Activated CD4-positive, alpha-beta T cell treated with anti-CD3 and anti-CD28 coated beads for 48 hours (primary cell): ENCODE measurements at places on chromosomes 3 and 15.

DNA sequence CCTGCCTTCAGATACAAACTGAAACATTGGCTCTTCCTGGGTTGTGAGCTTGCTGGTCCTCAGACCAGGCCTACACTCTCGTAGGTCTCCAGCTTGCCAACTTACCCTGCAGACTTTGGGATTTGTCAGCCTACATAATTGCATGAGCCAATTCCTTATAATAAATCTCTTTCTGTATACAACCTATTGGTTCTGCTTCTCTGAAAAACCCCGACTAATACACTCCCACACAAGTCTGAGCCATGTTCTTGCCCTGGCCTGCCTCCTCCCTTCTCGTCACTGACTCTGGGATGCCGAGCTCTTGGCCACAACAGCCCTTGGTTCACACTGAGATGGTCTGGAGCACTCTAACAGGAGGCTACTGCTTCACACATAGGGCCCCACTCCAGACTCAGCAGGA lies 9.5 kb downstream of the CYP19A1 start:
- DNase-seq, result no peak

DNA sequence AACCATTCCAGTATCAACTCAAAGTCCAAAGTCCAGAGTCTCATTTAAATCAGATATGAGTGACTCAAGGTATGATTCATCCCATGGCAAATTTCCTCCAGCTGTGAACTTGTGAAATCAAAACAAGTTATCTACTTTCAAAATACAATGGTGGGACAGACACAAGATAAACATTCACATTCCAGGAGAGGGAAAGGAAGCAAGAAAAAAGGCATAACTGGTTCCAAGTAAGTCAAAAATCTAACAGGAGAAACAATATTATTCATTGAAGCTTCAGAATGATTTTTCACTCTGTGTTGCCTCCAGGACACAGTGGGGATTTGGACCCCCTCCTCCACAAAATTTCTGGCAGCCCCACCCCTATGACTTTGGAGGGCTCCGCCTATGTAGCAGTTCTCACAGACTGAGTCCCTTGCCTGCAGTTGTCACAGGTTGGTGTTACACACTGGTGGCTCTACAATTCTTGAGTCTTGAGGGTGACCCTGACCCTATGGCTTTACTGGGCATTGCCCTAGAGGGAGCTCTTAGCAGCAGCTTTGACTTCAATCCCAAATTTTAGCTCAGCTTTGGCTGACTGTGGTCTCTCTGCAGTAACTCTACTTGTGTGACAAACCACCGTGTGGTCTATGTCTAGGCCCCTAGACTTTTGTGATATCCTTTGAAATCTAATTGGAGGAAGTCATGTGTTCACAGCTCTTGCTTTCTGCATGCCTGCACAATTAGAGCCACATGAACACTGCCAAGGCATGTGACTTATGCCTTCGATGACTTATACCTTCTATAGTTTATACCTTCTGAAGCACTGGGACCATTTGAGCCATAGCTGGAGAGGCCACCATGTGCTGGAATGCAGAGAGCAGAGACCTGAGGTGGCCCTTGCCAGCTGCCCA lies 644.2 kb downstream of the GRM7 start:
- DNase-seq, result no peak

DNA sequence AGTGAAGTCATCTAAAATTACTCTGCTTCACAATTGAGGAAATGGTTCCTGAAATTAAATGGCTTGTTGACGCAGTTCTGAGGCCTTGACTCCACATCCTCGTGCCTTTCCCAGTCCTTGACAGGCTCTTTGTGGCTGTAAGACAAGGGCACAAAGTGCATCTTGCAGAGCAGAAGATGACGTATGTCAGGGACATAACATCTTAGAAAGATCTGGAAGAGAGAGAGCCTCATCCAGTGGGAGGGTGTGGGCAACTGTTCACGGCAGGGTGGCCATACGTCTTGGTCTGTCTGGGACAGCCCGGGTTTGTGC lies 91.0 kb downstream of the CHRNA7 start:
- DNase-seq, result no peak

GRCh38 chr3:147420353-147421183 lies 11.4 kb downstream of the ZIC1 start:
- DNase-seq, result no peak

DNA sequence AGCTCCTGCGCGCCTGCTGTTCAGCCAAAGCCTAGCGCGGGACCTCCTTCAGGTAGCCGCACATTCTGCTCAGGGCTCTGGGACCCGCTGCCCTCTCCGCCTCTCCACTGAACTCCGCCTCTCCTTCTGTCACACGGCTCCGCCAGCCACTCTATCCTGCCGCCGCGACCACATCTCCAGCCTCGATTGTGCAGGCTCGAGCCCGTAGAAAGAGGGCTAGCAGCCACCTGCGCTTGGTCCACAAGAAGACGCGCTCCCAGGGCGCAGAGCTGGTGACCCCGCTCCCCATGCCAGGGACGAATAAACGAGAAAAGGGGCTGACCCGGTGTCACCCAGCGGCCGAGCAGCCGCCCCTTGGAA lies 1.1 kb upstream of the VIPR1 start:
- DNase-seq, result peak; percentile 32

DNA sequence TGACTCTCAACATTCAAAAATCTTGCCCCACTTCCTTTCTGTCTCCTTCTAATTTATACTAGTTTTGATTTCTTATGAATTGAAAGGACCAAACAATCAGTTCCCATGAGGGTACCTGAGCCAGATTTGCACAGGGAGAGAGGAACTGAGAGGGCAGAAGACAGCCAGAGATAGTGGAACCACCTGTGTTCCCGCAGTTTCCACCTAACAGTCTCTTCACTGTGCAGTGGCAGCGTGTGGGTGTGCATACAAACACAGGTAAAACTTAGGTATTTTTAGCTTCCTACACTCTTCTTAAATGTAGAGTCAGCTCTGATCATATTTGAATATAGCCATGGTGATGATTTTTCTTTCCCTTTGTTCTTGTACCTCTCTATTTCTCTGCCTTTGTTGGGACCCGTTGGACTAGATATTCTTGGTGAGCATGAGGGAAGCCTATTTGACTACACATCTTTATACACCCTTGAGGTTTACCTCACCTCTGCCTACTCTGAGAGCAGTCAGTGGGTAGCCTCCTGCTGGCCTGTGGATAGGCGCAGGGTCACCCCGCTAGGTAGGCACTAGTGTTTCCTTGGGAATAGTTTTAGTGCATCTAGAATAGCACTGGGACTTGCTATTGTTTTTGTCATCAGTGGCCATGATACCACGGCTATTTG lies 58.8 kb downstream of the MAP3K13 start:
- DNase-seq, result no peak

GRCh38 chr3:113533534-113533892 lies 1.2 kb downstream of the SIDT1 start:
- peak; percentile 42 for DNase-seq

DNA sequence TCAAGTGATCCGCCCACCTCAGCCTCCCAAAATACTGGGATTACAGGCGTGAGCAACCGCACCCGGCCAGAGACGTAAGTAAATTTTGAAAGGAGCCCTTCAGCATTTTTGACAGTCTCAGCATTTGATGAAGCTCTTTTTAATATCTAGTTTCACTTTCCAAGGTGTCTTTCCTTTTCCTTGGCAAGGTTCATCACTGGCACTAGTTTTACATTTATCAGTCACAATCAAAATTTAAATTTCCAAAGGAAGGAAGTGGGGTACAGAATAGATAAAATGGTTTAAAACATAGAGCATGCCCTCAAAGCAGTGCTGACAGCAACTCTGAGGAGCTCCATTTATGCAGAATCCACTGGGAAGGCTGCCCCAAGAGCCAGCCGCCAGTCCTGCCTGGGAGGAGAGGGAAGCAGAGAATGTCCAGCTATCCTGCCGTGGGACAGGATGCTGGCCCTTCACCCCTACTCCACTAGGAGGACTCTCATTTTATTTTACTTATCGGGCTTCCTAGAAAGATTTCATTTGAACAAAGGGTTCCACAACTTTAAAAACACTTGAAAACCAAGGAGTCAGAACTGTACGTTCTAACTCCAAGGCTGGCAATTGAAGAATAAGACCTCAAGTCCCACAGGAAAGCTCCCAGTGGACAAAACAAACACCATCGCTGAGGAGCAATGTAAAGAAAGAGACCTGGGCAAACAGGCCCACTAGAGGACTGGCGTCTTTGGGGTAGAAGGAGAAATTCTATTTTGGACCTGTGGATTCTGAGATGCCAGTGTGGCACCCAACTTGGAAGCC lies 9.9 kb downstream of the SFMBT1 start:
- no peak for DNase-seq

DNA sequence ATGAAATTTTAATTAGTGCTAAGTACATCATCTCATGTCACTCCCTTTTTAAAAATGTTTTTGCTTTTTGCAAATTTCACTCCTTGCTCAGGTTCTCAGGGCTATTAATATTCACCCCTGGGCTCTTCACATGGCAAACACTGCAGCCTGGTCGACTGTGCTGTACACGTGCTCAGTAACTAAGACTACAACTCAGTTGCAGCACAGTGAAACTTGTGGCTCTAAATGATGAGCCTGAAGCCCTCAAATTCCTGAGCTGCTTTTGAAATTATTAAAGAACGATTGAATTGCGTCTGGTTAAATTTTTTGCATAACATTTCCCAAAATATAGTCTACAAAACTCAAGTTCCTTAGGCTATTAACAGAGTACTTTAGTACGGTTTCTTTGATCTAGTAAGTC lies 159.3 kb upstream of the C2CD4B start:
- DNase-seq, result no peak

GRCh38 chr15:71627604-71628003 lies 182.8 kb upstream of the NR2E3 start:
- DNase-seq, result no peak

GRCh38 chr3:23675010-23675409 lies 130.7 kb upstream of the UBE2E1 start:
- DNase-seq, result no peak

DNA sequence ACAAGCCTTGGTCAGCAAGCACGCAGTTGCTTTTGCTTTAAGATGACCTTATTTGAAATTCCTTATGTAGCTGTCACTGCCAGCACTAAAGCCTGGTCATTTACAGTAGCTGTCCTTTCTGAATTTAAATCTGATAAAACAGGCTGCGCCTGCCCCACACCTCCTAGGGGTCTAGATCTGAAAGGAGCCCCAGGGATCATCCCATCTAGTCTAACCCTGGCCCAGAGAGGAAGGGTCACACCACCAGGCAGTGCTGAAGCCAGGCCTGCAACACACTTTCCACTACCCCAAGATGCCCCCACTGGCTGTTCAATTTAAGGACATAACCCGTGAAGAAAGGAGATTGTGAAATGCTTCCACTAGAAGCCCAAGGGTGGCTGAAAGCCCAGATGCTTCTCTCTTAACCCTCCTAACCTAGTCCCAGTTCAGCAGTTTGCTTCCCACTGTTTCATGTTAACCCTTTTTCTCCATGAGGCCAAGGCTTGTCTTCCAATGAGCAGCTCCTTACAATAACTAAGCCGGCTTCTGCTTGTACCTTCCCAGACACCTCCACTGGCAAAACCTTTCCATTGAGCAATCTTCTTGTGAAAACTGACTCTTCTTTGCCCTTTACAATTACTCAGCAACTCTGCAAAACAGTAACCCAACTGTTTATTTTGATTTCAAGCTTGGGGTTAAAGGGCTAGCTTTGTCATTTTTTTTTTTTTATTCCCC lies 198.9 kb upstream of the LPP start:
- DNase-seq, result no peak

- DNase-seq, result no peak
Observed at GRCh38 chr15:31161951-31162350, 60.4 kb upstream of the TRPM1 start.

- no peak for DNase-seq
Observed at GRCh38 chr3:157574531-157574930, 71.3 kb upstream of the VEPH1 start.

- DNase-seq, result no peak
Observed at GRCh38 chr15:101613130-101614000, 38.8 kb downstream of the TM2D3 start.
